CD8-positive, alpha-beta T cell (primary cell): ENCODE measurements at places on chromosomes 6 and 20.

DNA sequence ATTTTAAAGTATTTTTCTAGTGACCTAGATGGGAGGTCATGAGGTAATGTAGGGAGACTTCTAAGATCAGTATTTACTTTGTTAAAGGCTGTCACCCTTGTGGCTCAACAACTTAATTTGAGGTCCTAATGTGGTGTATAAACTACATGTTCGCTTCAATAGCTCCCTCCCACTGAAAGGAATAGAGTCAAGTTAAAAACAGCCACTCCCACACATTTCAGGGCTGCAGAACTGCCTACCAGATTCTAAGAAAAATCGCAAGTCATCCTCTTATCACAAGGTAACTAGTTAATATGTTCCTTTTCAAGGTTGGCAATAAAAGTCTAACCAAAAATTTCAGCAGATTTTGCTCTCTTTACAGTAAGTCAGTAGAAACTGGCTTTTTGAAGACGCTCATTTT is 15.1 kb downstream of the GSTA1 start:
- no peak for DNase-seq

- no peak for DNase-seq
Measured at GRCh38 chr6:97150932-97151331, 132.1 kb downstream of the MMS22L start.

DNA sequence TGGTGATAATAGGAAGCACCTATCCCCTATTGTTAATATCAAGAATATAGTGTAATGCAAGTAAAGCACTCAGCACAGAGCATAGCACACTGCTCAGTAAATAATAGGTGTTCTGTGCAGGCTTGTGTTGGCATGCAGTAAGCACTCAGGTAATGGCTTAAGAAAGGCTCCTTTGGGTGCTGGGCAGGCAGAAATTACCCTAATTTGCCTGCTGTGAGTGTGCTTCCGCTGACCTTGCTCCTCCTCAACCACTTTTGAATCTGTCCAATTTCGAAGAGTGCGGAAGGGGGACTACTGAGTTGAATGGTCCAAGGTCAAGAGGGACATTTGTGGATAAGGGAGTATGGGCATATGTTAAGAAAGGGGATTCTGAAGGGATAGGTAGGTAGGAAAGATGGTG is 15.4 kb downstream of the SRSF3 start:
- DNase-seq = no peak

DNA sequence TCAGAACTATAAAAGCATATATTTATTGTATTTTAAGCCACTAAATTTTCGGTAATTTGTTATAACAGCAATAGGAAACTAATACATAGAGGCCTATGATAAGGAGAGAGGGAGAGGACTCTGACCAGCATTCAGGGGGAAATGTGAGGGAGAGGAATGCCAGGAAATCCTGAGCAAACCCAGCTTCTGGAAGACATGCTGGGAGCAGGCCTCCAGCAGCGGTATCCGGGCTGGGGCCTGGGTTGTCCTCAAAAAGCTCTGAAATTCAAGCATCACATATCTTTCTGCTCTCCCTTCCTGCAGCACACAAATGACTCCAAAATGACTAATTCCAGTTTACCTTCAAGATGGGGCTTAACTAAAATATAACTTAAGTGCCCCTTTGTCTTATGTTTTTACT is 33.4 kb upstream of the RIMS1 start:
- no peak for DNase-seq

DNA sequence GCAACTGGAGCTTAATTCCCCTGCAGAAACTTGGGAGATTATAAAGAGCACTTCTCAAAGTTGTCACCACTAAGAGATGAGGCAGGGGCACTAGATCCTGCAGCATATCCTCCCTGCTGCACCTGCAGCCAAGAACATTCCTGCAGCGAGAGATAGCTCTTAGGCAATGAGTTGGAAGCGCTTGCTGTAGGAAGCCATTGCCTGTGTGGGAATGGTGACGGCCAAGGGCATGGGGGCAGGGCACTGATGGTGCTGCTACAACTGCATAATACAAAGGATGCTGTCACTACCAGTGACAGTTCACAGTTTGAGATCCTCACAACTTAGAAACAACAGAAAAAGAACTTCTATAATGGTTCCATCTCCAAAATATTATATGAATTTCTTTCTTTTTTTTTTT is 89.9 kb downstream of the CDS2 start:
- DNase-seq = no peak

DNA sequence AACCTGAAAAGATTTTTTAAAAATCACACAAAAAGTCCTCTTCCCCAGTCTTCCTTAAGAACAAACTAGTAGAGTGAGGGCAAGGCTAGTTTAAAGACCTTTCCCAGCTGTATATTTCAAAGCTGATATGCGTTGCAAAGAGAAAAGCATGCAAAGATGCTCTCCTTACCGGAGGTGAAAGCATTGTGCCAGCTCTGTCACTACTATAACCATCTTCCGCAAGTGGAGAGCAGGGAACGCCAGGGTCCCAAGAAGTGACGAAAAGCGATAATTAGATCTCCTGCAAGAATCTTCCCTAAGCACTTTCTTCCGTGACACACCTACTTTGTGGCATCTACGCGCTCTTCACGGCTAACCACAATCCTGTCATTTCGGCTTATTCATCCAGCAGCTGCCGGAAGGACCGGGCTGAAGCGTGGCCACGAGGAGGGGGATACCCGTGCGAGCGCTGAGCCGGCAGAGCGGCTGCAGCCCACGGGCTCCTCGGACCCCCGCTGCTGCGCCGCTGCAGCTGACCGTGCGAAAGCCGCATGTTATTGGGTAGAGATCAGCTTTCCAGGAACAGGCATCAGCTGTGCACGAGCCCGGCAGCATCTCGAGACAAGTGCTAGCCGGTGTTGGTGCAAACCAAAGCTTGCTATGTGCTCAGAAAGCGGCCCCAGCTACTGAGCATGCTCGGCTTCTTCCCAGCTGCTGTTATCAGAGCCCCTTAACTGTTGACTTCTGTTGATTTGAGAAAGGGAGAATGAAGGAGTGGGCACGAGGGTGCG is 57.2 kb upstream of the ARHGAP18 start:
- peak; percentile 42 for DNase-seq

DNA sequence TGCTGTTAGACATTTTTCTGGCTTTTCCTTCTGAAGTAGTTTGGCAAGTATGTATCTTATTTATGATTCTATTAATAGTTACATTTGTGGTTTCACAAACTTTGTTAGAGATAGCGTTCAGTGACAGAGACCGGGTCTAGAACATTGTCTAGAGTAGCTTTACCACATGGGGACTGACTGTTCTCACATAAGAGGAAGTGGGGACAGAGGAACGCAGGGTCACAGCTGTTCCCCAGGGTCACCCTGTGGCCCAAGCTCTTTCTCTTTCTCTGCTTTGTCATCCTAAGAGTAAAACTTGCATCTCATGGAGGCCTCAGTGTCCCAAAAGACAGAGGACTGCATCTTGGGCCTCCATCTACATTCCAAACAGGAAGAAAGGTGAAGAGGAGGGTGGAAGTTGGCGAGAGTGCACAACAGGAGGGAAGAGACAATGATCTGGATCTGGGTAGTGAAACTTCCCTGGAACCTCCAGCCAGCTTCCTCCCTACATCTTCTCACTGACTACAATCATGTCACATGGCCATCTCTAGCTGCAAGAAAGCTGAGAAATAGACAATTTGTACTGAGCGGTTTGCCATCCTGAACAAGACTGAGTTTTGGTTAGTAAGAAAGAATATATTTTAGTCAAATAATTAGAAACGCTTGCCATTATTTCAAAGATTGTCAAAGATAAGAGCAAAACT is 645.8 kb upstream of the ARID1B start:
- no peak for DNase-seq

DNA sequence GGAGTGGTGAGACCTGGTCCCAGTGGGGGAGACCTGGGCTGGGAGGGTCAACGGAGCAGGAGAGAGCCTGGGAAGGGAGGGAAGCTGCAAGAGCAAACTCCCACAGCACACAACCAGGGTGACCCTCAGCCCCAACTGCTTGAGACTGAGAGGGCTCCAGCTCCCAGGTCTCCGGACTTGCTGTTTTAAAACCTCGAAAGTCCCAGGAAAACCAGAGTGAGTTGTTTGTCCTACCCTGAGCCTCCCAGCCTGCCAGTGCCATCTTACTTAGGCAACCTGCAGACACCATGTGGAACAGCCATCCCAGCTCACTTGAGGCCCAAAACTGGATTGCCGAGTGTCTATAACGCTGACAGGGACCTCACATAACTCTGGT is 4.8 kb upstream of the NTSR1 start:
- DNase-seq = no peak

DNA sequence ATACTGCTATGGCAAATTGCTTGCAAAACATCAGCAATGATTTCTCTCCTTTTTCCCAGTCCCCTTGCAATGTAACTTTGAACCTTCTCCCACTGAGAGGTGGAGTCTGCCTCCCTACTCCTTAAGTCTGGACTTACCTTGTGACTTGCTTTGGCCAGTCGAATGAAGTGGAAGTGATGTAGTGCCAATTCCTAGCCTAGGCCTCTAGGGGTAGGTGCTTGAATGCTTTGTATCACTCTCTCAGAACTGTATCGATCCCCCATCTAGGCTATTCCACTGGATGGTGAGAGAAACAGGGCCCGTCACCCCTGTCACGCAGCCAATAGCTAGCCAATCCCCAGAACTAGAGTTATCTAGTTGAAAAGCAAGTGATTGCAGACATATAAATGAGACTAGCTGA is 238.6 kb downstream of the BTBD3 start:
- no peak for DNase-seq

- DNase-seq = no peak
Measured at GRCh38 chr6:14284969-14285590, 167.5 kb downstream of the CD83 start.

DNA sequence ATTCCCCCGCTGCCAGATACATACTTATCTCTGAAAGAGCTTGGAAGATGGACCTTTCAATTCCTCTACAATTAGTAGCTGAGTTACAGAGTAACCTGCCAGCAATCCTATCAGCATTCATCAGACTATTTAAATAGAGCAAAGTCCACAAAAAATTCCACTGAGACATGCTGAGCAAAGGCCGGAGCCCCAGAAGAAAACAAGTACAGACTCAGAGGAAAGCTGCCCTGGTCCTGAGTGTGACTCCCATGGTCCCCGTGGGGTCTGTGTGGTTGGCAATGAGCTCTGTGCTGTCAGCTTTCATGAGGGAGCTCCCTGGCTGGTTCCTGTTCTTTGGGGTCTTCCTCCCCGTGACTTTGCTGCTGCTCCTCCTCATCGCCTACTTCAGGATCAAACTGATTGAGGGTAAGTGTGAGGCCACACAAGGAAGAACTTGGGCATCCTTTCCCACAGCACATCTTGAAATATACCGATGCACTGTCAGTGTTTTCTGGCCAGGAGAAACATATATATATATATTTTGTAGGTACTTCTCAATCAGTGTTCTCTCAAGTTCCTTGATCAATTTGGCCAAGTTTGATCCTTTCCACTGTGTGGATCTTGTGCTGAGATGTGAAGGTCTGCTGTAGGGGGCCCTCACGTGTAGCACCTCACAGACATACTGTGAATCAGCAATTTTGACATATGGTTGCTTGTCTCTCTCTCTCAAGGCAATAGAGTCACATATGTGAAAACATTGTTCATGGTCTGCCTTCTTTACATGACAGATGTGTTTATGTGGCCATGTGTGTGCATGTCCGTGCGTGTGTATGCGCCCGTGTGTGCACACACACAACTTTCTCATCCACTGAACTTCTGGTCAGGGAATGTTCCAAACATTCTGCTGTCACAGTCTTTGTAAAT is at the start of gene SMLR1:
Gene SMLR1 (plus strand): TSS at position 160 of the 903 bp plus-strand sequence. CDS start 8 bp downstream, at position 168.
- DNase-seq = no peak

DNA sequence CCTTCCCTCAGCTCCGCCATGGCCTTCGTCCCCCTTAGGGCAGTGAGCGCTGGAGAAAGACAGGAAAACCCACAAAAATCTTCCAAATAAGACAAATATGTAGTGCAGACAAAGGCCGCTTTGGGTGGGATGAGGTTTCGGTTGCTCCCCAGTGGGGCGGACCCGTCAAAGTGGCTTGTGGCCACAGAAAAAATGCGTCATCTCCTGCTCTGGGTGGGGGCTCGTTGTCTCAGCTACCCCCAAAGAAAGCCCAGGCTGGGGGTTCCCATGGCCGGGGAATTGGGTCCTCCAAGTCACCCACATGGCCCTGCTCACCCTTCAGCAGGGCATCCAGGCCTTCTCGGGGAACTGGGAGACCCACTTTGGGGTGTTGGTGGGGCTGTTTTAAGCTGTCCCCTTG is 21.9 kb upstream of the SCUBE3 start:
- DNase-seq = peak; percentile 71

GRCh38 chr20:38434770-38435554 is at the start of gene SNHG17:
SNHG17 (minus strand) TSS chr20:38435328.
- peak; percentile 84 for DNase-seq

- DNase-seq = no peak
Measured at GRCh38 chr20:34977365-34978091, 21.9 kb downstream of the MYH7B start.

DNA sequence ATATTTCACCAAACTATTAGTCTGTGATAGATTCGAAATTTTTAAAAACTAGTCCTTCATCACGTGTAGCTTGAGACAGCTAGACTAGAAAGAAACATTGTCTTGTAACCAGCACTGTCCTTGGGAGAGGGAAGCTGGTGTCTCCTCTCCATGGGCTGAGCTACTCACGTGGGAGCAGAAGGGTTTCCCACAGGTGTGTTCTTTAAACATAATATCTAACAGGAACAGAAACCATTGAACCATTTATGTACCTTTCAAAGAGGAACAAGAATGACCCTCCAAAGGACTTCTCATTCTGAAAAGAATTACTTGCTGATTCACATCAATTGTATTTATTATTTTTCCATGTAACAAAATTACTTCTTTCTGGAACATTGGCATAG is 72.4 kb upstream of the SYNJ2 start:
- DNase-seq = no peak

GRCh38 chr20:19122395-19122794 is 90.0 kb upstream of the SLC24A3 start:
- DNase-seq = no peak

DNA sequence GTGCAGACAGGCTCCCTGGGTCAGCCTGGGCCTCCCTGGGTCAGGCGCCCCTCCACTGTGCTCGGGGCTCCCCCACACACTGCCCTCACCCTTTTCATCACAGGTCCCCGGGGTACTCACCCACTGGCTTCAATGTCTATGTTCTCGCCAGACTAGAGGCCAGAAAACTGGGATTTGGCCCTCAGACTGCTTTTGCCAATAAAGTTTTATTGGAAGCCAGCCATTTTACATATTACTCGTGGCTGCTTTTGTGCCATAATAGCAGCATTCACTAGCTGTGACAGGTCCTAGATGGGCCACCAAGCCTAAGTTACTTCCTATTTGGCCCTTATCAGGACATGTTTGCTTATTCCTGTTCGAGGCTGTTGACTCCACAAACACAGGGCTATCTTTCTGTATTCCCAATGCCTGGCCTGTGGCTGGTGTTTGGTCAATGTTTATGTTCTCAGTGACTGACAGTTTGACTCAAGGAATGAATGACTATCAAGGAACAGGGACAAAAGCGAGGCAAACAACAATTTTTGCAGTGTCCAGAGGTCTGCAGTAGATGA is 525.1 kb upstream of the AGPAT4 start:
- DNase-seq = no peak

- DNase-seq = no peak
Measured at GRCh38 chr6:21039926-21040325, 505.7 kb downstream of the CDKAL1 start.

GRCh38 chr6:9520417-9521151 is 894.3 kb downstream of the TFAP2A start:
- no peak for DNase-seq

- no peak for DNase-seq
Measured at GRCh38 chr6:169858935-169859351, 107.5 kb downstream of the ERMARD start.
